ENCODE measurements at places on chromosomes 13 and 19. TPM values are rescaled to one million over a fixed set of nuclear protein-coding genes. Genes with fewer than 3 reads are reported as not detected.

The MADCAM1 gene
- total RNA-seq: not detected

The LRG1 gene
- not detected for total RNA-seq

- no peaks in the 10 kb centered on the region for H3K36me3 ChIP-seq
- no peaks in the 10 kb centered on the region for H3K27me3 ChIP-seq
- no peak overlapping the region for H3K27ac ChIP-seq
- DNase-seq: no peak
- H3K4me3 ChIP-seq: no peak overlapping the region
Observed at GRCh38 chr13:106098778-106099177, 436.7 kb downstream of the EFNB2 start.

- no peak overlapping the region for H3K4me3 ChIP-seq
- H3K4me1 ChIP-seq: no peaks in the 10 kb centered on the region
- no peak overlapping the region for H3K27ac ChIP-seq
Observed at GRCh38 chr13:58376349-58376748, 744.8 kb downstream of the PCDH17 start.

- no peaks in the 10 kb centered on the region for H3K27me3 ChIP-seq
- no peak overlapping the region for H3K27ac ChIP-seq
- peaks cover 10% of the 10 kb centered on the region for H3K36me3 ChIP-seq
- H3K4me3 ChIP-seq: no peak overlapping the region
Observed at GRCh38 chr19:4974880-4975469, 6.1 kb downstream of the KDM4B start.

DNA sequence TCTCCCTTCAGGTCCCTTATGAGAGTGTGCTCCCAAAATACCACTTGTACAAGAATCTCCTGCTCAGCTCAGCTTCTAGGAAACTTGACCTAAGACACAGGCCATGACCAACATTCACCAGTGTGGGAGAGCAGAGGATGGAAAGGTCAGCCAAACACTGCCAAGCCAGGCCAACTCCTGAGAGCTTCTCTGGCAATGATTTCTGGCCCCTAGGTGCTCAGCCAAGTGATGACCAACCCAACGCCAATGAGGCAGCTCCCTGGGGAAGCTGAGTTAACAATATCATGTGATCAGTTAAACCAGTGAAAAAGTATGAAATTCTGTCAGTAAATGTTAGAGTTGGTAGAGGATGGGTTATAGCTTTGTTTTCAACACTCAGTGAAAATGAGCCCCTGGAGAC, 49.1 kb upstream of the FLT1 start:
- H3K4me1 ChIP-seq: no peaks in the 10 kb centered on the region
- no peaks in the 10 kb centered on the region for H3K27me3 ChIP-seq
- DNase-seq: no peak

Data from SJSA1 (cell line).